ENCODE measurements at places on chromosomes 11 and 22.

GRCh38 chr11:129846508-129847335, 31.1 kb downstream of the TMEM45B start:
- DNase-seq: no peak

GRCh38 chr11:10023212-10023611, 270.8 kb downstream of the SBF2 start:
- no peak for DNase-seq

DNA sequence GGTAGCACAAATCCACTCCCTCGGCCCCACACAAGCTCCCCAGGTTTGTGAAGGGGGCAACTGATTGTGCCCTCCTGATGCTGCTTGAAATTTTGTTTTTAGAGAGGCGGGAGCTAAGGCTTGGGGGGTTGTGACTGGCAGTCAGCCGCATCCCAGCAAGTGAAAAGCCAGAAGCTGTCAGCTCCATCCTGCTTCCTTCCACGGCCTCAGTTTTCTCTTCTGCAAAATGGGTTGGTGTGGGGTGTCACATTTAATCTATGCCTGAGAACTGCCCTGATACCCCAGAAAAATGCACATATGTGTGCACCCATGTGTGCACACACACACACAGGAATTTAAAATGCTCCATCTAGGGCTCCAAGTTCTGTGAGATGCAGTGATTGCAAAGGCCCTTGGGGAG, 358.6 kb downstream of the TENM4 start:
- DNase-seq: no peak

DNA sequence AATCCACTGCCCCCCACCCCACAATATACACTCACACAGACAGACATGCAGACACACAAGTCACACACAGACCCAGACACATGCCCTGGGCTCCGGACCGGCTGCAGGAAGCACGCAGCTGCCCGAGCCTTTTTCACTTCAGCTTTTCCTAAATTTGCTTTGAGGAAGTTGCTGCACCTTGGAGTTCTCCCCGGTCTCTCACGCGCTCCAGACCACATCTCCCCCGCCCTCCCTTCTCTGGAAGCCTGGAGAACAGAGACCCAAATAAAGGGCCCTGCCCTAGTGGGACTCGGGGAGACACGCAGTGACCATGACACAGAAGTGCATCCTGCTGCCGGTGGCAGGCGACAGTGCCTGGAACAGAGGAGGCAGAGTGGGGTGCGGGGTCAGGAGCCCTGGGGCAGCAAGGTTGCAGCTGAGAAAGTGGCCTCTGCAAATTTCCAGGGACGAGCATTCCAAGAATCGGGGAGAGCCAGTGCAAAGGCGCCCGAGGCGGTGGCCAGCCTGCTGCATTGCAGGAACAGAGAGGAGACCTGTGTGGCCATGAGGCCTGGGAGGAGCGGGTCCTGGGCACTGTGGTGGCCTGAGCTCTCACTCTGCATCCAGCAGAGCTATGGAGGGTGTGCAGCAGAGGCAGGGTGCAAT, 19.1 kb downstream of the RPL3 start:
- DNase-seq: no peak

All from stimulated activated CD8-positive, alpha-beta memory T cell treated with anti-CD3 and anti-CD28 coated beads, Interleukin-12 subunit alpha, Interleukin-12 subunit beta, amount 100 ng/mL, for 4 hours (primary cell).